ENCODE measurements at places on chromosomes 5 and 9.
A peak's percentile ranks its signal among the peaks of the same experiment; 100 is the strongest.

DNA sequence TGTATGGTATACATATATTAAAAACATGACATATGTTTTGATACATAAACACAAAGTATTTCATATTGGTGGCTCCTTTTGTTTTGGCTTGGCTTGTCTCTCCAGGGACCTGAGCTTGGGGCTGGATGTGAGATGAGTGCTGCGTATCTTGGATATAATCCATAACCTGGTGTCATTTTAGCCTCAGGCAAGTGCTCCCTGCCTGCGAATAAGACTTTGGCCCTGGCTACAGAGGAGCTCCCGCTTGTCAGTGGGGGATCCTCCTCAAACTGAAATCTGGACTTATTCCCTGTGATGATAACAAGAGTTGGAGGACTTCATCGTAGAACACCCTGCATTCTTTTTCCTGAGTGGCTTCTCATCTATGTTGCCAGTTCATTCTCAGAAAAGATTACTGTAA is 341.7 kb upstream of the CLINT1 start:
- no peak for DNase-seq

- DNase-seq, result no peak
These were observed 1051.0 kb downstream of the CDH12 start for GRCh38 chr5:21802100-21802499.

- no peak for DNase-seq
These were observed 222.9 kb downstream of the KIAA0825 start for GRCh38 chr5:94395468-94395867.

DNA sequence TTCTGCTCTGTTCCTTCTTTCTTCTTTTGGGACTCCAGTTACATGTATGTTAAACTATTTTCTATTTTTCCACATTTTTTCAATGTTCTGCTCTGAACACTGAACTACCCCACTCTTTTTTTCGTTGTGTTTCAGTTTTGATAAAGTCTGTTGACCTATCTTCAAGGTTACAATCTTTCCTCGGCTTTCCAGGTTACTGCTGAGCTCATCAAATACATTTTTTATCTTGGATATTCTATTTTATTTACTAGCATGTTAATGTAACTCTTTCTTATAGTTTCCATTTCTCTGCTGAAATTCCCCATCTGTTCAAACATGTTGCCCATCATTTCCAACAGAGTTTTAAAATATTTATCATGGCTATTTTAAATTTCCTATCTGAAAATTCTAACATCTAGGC is 13.8 kb downstream of the NEUROG1 start:
- DNase-seq, result no peak

DNA sequence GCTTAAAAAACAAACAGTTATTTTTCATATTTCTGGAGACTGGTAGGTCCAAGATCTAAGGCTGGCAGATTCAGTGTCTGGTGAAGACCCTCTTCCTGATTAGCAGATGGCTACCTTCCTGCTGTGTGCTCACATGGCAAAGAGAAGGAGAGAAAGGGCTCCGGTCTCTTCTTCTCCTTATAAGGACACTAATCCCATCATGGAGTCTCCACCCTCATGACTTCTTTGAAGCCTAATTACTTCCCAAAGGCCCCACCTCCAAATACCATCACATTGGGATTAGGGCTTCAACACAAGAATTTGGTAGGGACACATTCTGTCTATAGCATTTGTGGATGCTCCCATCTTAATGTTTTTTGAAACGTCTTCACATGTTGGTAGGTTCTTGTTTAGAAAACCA is 391.1 kb downstream of the TMEM161B start:
- no peak for DNase-seq

GRCh38 chr5:172869691-172870090 is 35.6 kb downstream of the ERGIC1 start:
- DNase-seq, result no peak

- DNase-seq, result no peak
These were observed 7.4 kb downstream of the F2RL2 start for GRCh38 chr5:76615759-76616158.

GRCh38 chr9:125538092-125538473 is 168.9 kb downstream of the MAPKAP1 start:
- peak; percentile 75 for DNase-seq

- DNase-seq, result no peak
These were observed 95.7 kb downstream of the HOMER1 start for GRCh38 chr5:79418276-79418675.

DNA sequence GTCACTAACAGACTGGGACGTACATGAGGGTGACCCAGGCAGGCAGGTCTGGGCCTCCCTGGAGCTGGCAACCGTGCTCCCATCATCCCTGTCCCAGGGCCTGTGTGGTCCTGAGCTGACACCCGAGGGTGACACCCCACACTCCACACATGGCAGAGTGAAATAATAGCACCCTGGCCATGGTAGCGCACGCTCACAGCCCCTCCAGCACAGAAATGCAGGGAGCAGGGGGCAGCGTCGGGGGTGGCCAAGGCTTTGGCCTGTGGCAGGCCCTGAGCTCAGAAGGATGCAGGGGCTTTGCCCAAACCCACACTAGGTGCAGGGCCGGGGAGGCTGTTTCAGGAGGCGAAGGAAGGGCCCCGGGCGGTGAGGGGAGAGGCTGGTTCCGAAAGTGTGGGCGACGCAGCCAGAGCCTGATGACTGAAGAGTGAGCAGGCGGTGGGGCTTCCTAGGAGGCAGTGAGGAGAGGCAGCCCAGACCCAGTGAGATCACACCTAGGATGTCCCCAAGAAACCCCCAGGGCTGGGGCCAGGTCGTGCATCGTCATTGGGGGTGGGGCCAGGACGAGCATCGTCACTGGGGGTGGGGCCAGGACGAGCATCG is 12.9 kb downstream of the OR2V2 start:
- peak; percentile 82 for DNase-seq

GRCh38 chr5:78626009-78626571 is 22.5 kb downstream of the LHFPL2 start:
- no peak for DNase-seq

DNA sequence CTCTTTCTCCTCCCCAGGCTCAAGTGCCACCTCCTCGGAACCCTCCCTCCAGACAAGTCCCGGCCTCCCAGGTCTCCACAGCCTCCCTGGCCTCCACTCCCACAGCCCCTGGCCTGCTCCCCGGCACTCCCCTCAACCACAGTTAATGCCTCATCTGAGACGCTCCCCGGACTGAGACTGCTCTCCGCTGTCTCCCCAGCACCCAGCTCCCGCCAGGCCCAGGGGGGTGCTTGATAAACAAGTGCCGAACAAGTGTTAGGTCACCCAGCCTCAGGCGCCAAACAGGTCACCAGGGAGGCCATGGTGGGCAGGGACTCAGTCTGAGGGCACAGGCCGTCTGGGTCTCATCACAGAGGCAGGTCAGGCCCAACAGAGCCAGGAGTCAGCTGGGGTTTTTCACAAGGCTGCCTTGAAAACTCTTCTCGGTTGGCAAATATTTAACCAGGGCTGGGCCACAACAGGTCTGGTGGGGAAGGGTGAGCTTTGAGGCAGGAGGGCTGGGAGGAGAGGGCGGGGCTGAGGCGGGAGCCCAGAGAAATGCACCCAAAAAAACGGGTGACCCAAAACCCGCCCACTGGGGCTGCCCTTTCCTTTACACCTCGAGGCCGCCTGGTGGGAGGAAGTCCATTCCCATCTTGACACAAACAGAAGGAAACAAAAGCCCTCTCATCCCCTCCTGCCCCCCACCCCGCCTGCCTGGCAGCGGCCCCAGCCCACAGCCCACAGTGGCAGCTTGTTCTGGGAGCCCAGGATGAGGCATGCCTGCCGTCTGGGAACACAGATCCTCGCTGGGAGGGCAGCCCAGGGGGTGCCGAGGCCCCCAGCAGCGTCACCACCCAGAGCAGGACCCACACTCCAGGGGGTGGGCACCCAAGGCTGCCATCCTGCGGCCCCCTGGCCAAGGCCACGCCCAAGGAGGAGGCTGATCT is 66.6 kb upstream of the STXBP1 start:
- peak; percentile 87 for DNase-seq

DNA sequence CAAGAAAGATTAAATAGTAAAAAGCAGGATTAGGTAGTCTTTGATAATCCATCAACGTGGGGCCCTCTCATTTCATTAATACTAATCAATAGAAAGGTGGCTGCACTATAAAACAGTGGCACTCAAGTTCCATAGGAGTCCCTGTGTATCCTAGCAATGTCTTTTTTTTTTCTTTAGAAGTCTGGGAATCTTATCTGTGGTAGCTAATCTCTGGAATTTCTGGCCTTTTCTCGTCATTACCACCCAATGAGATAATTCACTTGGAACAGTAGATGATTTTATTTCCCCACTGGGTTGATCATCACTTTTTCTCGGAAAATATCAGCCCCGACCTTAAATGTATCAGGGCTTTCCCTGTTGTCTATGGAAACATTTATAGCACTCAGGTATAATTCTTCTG is 86.8 kb upstream of the CDH6 start:
- DNase-seq, result no peak

DNA sequence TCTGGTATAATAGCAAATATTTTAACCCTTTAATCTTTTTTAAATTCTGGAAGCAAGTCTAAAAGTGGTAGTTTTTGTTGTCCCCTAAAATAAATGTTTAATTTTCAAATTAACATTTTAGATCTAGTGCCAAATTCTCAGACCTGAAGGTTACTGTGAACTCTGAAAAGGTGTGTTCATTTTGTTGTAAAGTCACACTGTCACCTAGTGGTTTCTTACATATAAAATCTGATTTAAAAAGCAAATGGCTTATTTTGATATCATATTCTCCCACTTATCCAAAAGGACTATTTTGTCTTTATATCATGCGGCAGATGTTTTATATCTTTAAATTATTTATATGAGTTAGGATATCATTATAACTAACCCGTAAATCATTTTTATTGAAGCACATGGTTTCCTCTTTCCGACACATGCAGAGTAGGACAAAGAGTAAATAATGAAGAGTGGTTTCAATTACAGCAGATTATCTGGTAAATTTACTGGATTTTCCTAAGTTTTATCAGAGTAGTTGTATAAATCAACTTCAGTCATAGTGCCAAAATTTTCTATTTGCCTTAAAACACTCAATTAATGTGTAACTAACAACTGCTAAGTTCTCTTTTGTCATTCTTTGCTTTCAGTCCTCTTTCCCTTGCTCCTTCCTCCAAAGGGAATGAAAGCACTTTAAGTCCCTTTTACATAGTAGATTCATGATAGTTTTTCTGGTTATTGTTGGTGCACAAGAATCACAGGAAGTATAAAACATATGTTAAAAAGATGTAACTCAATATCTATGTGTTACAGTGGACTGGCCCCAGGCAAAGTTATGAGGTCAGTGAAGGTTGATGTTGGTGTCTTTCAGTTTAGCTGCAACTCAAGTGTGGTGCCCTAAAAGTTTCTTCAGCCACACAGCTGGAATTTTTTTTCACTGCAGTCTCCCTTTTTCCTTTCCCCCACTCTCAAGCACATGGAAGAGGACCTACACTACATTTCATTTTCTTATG is 189.6 kb downstream of the COX7C start:
- no peak for DNase-seq

DNA sequence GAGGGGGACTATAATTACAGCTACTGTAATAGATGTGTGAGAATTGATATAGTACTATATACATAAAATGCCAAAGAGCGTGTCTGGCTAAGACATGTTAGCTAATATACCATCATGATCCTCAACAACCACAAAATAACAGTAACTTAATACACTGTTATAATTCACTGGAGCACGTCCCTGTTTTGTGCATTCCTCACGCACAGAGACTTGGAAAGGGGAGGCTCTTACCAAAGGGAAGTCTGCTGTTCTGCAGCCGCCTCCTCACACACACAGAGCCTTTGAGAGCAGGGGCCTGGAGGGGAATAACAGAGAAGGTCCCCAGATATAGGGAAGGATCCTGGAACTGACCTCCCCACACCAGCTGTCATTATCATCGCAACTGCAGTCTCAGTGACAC is 97.3 kb downstream of the ANKRD18A start:
- DNase-seq, result no peak

DNA sequence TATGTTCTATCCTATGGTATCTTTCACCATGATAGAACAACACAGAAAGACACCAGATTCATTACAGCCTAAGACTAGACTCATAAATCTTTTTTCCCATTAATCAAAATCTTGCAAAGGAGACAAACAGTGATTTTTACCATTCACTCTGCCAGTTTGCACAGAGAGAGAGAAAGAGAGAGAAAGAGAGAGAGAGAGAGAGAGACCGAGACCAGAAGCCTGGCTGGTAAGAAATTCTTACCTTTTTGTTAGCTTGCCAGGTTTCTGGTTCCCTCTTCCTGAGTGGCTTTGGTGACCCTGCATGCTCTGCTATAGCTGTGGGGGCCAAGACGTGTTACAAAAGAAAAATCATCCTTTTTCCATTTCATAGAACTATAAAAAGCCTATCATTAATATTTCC is 18.6 kb downstream of the TMEM161B start:
- no peak for DNase-seq

- no peak for DNase-seq
These were observed 184.8 kb upstream of the TBCA start for GRCh38 chr5:77960863-77961396.

DNA sequence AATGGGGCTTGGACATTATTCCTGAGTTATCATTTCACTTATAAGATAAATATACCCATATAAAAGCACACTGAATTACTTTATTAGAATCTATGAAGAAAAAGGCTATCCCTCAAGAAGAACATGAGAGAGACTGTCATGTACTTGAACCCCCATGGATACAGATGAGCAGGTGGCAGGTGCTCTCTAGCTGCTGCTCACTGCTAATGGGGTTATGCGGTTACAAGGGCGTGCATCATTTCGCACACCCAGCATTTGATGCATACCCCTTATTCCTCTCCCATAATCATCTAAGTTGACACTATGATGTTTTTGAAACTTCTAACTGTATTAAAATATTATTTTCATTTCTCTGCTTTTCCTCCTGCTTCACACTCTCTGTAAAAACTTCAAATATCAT is 16.4 kb downstream of the ITK start:
- no peak for DNase-seq

DNA sequence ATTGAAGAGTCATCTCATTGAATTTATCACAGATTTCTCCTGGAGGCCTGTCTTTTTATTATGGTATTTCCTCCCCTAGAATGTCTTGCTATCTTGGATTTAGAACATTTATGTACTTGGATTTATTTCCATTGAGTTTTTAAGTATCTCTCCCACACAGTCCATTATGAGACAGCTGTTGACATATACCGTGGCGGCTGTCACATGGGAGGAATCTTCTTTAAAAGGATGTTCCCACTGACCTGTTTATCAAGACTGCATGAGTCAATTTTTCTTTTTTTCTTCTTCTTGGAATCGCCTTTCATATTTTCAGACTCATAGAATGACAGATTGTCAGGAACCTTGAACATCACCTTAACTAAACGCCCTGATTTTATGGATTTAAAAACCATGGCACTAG is 2.9 kb upstream of the CAVIN4 start:
- no peak for DNase-seq

- DNase-seq, result no peak
These were observed 250.8 kb downstream of the SLIT3 start for GRCh38 chr5:169050146-169050571.

GRCh38 chr9:23587903-23588302 is 238.1 kb downstream of the ELAVL2 start:
- DNase-seq, result no peak

- no peak for DNase-seq
These were observed 59.6 kb upstream of the SLC27A6 start for GRCh38 chr5:128905568-128906110.

- DNase-seq, result no peak
These were observed 66.1 kb downstream of the PAX5 start for GRCh38 chr9:36967997-36968396.

GRCh38 chr5:110086658-110087388 is 397.1 kb downstream of the MAN2A1 start:
- peak; percentile 73 for DNase-seq

- DNase-seq, result no peak
These were observed 96.7 kb downstream of the UGCG start for GRCh38 chr9:111993319-111993718.

Measured in RWPE2 (cell line).